ENCODE measurements at places on chromosomes 12 and 14.

- no peak for DNase-seq
Observed at GRCh38 chr14:51942971-51943370, 46.4 kb upstream of the RTRAF start.

DNA sequence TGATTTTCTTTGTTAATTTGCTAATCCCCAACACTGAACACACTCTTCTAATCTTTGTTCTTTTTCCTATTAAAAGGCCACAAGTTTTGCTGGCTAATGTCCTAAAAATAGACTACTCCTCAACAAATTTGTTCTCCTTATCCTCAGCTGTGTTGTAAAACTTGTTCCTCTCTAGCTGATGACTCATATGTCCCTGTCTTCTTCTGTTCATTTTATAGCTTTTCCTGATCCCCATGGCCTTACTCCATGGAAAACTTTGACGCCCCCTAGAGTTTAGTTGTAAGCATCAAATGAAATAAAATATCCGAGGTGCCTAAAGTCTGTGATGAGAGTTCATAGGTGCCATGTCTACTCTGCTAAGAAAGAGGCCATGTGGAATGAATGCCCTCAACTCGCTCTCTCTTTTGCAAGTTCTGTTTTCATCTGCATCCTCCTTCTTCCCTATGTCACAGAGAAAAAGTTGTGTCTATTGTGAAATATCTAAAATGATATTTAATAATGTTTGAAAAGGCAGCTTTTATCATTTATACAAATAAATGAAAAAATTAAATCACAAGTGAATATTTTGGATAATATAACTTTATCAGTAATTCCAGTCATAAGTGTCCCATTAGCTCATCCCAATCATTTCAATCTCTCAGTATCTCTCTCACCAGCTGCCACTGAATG, 237.9 kb downstream of the IPO8 start:
- DNase-seq, result no peak

GRCh38 chr14:59055439-59056045, 132.9 kb upstream of the DAAM1 start:
- DNase-seq, result peak; percentile 60

- no peak for DNase-seq
Observed at GRCh38 chr12:3148366-3149000, 71.3 kb downstream of the TSPAN9 start.

DNA sequence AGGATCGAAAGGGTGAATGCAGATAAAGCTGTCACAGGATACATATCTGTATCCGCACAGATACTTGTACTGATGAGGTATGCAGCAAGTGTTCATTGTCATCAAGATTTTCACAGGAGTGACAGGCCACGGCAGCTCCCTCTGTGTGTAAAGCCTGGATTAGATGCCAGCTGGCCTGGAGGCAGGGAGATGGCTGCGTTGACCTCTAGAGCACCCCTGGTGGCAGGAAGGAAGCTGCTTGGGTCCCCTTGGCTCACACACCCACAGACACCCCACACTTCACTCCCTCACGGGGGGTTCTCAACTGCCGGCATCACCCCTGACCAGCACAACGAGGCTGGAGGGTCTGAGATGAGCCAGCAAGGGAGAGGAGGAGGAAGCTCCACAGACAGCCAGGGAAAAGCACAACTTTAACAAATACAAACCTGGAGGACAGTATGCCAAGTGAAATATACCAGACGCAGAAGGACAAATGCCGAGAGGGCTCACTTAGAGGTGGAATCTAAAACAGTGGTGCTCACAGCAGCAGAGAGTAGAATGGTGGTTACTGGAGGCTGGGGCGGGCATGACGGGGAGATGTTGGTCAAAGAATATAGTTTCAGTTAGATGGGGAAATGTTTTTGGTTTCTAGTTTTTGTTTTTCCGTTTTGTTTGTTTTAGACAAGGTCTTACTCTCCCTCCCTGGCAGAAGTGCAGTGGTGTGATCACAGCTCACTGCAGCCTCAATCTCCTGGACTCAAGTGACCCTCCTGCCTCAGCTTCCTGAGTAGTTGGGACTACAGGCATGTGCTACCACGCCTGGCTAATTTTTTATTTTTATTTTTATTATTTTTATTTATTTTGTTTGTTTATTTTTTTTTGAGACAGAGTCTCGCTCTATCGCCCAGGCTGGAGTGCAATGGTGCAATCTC, 45.7 kb downstream of the TEAD4 start:
- DNase-seq, result no peak

DNA sequence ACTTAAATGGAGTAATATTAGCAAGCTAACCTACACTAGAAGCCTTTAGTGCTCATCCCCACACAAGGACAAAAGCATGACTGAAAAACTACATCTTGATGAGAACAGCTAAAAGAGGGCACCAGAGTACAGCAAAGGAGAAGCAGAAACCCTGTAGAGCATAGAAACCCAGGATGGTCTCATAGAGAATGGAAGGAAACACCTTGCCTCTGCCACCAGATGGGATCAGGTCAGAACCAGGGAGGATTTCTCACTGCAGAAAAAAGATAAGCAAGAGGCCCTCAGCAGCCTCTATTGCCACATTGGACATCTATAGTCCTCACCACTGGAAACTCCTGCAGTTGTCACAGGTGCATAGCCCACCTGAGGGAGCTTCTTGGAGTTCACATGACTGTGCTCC, 13.6 kb upstream of the ZNF705A start:
- DNase-seq, result no peak

- DNase-seq, result no peak
Observed at GRCh38 chr12:2332236-2332635, 279.4 kb downstream of the CACNA1C start.

DNA sequence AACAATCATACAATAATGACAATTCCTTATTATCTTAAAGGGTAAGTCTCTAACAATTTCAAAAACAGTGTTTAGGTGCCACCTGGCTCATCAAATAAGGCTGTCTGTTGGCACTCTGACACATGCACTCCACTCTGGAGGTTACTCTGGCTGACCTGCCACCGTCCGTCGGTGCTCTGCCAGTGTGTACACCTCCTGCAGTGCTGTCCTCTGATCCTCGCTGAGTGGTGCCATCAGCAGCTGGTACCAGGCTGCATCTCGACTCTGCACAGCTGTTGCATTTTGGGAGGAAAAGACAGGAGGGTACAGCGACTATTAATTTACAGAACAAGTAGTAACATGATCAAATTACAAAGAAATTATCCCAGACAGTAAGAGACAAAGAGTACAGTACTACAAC, 63.9 kb downstream of the IPO8 start:
- DNase-seq, result no peak

- peak; percentile 15 for DNase-seq
Observed at GRCh38 chr14:71116568-71117122, 209.4 kb downstream of the PCNX1 start.

DNA sequence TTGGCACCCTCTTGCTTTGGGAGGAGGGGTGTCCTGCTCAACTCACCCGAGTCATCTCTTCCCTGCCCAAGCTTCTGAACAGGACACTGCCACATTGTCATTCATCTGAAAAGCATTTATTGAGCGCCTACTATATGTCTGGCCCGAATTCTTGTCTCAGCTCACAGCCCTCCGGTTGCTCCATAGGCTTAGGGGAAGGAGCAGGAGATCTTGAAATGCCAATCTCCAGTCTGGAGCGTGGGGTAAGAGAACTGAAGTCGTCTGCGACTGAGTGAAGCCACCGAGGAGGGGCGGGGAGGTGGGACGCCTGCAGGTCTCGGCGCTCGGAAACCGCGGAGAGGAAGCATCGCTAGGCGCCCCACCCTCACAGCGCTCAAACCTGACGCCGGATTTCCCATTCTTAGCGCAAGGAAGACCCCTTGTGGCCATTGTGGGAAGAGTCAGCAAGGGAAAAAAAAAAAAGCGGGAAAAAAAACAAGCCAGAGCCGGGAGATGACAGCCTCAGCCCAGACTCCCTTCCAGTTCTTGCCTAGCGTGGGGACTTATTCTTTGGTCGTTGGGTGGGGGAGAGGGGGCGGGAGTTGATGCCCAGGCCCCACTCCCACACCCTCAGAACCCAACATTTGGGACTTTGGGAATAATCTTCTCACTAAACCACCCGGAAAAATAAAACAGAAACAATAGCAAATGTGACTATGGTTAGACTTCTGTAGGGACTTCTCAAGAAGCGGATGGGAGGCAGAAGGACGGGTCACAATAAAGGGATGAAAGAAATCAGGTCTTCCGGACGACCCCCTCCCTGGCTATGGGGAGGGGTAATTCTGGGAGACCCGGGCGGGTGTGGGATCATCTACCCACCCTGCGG, 28.2 kb upstream of the SMUG1 start:
- peak; percentile 79 for DNase-seq

- no peak for DNase-seq
Observed at GRCh38 chr14:94656043-94656442, 43.9 kb downstream of the SERPINA3 start.

DNA sequence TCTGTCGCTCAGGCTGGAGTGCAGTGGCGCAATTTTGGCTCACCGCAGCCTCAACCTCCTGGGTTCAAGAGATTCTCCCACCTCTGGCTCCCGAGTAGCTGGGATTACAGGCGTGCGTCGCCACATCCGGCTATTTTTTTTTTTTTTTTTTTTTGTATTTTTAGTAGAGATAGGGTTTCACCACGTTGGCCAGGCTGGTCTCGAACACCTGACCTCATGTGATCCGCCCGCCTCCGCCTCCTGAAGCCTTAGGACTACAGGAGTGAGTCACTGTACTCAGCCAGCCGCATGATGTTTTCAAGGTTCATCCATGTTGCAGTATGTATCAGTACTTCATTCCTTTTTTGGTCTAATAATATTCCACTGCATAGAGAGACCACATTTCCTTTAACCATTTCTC, 2.4 kb upstream of the RNF34 start:
- DNase-seq, result no peak

- no peak for DNase-seq
Observed at GRCh38 chr12:54444206-54444605, 25.1 kb upstream of the ITGA5 start.

GRCh38 chr12:21775133-21775820, 771 bp upstream of the KCNJ8 start:
- no peak for DNase-seq

DNA sequence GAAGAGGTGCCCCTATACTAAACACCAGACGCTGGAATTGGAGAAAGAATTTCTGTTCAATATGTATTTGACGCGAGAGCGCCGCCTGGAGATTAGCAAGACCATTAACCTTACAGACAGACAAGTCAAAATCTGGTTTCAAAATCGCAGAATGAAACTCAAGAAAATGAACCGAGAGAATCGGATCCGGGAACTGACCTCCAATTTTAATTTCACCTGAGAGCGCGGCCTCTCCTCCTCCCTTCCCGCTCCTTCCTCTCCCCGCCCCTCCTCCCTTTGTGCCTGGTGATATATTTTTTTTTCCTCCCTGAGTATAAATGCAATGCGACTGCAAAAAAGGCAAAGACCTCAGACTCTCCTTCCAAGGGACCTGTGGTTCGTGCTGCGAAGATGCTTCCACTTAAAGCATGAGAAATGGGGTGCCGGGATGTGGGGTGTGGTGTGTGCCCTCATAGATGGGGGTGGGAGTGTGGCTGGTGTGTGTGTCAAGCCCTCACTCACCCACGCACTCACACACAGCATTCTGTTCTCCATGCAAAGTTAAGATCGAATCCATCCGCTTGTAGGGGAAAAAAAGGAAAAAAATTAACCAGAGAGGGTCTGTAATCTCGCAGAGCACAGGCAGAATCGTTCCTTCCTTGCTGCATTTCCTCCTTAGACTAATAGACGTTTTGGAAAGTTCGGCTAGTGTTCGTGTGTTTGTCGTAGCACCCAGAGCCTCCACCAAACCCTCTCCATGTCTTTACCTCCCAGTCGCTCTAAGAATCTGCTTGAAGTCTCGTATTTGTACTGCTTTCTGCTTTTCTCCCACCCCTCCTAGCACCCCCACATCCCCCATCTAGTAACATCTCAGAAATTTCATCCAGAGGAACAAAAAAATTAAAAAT, 4.5 kb downstream of the HOXC10 start:
- no peak for DNase-seq

- DNase-seq, result no peak
Observed at GRCh38 chr12:54750-55535, 11.6 kb upstream of the IQSEC3 start.

- no peak for DNase-seq
Observed at GRCh38 chr14:28758253-28758884, 8.2 kb upstream of the FOXG1 start.

All from HuH-7.5 (cell line).